Pons (tissue), 1 donor: ENCODE measurements at places on chromosomes 2 and 18.
A peak's percentile ranks its signal among the peaks of the same experiment; 100 is the strongest.

GRCh38 chr2:127105656-127106456 is 1.1 kb downstream of the BIN1 start:
- no peak for DNase-seq

DNA sequence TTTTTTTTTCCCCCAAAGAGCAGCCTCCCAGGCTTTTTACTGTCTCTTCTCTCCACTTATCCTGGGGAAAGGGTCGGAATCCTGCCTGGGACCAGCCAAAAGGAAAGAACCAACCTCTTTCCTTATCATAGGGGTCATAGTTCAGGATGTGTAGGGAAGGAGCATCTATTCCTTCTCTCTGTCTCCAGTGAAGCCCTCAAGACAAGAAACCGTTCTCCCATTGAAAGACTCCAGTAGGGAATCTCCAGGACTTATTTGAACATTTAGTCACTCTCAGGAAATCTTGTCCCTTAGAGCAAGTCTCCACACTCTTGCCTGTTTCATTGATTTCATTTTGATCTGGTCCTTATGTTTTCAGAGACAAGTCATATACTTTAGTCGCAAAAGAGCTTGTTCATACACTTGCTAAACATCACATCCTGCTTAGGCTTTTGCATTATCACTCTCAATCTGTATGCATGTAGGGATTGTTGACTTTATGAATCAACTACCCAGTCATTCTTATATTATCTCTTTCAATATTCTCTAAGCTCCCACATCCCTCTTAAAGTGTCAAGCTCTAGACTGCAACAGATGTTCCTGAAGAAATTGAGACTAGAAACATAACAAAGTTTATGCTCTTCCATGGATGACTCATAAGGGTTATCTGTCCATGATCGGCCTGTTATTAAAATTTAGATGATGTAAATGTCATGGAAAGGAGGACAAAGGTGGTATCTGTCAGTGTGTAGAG is 116.2 kb upstream of the ST6GAL2 start:
- DNase-seq: no peak

DNA sequence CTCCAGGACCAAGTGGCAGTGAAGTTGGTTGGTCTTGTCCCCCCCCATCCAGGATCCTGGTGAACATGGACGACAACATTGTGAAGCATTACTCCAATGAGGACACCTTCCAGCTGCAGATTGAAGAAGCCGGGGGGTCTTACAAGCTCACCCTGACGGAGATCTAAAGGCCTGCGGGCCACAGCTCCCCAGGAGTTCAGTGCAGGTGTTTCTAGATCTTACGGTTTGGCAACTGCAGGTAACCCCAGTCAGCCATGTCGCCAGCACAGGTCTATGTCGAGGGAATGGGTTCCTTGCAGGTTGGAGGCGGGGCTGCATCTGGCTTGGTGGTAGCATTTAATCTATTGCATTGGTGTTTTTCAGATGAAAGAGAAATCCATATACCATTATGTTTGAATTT is 42.8 kb upstream of the KLF11 start:
- no peak for DNase-seq

GRCh38 chr2:206859330-206859739 is 80.0 kb upstream of the CPO start:
- no peak for DNase-seq

- DNase-seq: no peak
These were observed 57.6 kb downstream of the EVA1A start for GRCh38 chr2:75503048-75503607.

- DNase-seq: no peak
These were observed 9.2 kb downstream of the ONECUT2 start for GRCh38 chr18:57444301-57444759.

DNA sequence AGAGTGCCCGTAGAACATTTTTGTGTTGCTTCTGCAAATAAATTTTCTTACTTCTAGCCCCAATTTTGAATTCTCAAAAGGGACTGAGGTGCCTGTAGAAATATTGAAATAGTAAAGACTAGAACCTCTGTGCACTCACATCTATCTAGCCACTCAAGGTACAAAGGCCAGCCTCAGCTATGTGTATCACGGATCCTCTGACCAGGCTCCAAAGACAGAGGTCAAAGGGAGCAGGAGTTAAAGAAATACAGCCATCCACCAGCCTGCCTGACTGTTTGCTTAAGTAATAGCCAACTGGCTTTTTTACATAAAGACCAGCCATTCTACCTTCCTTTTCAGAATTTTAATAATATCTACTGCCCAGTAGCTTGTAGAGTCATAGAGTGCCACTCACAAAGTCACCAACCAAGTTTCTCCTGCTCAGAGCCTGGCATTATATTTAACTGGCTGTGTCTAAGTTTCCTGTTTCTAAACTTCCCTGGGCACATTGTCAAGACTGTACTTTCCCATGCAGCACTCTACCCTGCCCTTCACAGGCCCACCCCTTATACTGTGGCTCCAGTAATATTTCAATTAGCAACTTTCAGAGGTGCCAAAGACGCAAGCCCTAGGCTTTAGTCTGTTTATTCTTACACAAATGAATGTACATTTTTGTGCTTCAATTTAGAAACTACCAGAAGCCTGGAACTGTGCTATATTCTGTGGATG is 338.3 kb upstream of the NT5C1B start:
- DNase-seq: no peak

DNA sequence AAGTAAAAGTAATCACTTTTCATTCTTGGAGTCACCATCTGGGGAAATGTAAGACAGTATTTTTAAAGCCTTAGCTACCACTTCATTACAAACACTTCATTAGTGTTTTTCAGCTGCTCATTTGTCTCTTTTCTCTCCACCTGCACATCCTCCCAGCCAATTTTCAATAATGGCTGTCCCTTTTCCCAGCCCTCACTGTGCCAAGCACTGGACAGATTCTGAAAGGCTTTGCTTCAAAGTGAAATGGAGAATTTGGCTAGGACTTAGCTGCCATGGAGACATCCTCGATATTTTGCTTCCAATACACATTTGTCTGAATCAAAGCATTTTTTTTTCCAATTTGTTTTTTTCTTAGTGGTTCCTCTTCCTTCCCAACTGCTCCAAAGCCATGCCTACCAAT is 272.4 kb upstream of the NRXN1 start:
- DNase-seq: peak; percentile 71

GRCh38 chr2:224591220-224591619 is 6.1 kb upstream of the CUL3 start:
- no peak for DNase-seq
